Left cardiac atrium (tissue), 4 donors: ENCODE measurements at places on chromosomes 2 and 18. TPM values are rescaled to one million over a fixed set of nuclear protein-coding genes. Genes with fewer than 3 reads are reported as not detected.

DNA sequence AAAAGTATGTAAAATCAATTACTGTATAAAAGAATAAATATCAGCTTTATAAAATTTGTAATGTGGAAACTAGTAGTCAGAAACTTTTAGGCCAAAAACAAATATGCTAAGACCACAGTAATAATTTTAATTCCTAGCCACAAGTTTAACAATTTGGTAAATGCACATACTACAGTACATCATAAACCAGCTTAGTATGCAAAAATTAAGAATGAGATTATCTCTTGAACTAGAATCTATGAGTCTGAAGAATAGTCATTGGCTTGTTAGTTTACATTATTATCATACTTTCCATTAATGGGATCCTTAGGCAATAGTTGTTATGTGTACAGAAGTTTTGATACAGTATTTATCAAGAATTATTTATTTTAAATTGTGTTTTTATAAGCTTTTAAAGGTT is 491.9 kb upstream of the FSIP2 start:
- DNase-seq: no peak

DNA sequence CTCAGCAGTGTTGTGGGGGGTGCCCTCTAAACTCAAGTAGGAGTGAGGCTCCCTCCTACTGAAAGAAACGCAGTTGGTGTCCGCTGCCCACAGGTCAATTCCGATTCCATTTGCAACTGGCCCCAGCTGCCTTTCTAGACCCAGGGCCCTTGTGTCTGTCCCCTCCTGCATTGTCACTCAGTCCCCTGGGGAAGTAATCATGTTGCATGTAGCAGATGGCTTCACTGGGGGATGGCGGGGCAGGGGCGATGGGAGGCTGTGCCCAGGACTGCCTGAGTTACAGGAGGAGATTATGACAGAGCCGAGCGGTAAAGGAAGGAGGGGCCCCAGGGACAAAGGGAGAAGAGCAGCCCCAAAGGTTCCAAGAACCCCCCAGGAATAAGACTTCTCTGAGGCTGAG is 62.5 kb upstream of the SH3RF3 start:
- no peak for DNase-seq

Gene NOSTRIN
- total RNA-seq: 16.1 TPM

GRCh38 chr18:911486-911885 is 6.8 kb downstream of the ADCYAP1 start:
- DNase-seq: no peak

DNA sequence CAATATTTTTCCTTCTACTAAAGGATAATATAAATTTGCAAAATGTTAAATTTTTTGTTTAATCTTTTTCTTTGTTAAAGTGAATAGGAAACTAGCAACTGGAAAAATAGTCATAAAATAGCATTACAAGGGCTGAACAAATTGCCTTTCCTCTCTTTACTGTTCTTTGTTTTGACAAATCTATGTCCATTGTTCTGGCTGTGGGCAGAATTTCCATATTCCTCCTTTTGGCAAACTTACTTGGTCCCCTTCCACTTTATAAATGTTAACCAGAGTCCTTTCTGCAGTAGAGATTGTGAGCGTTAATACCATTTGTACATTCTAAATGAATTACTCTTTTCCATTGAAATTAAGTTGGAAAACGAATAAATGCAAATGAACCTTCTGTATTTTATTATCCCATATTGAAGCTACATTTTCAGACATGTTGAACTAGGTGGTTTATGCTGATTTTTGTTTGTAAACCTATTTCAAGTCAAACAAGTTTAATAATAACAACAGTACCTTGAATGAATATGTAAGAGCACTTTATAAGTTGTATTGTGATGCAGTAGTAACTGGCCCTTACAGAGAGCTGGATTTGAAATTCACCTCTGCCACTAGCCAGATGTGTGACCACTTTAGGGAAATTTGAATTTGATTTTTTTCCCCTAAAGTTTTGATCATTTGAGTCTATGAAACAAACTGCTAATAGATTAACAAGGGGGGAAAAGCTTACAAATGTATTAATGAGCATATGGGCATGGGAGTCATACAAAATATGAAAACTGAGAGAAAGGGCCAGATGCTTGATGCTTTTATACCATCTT is 3.3 kb downstream of the RNF125 start:
- no peak for DNase-seq

Gene TFCP2L1
- 0.82 TPM for total RNA-seq

Gene MAB21L4
- total RNA-seq: not detected

- DNase-seq: no peak
Observed at GRCh38 chr18:28778706-28779105, 601.8 kb upstream of the CDH2 start.

- no peak for DNase-seq
Observed at GRCh38 chr18:30684825-30685481, 357.6 kb downstream of the DSC3 start.

Gene MC4R
- total RNA-seq: not detected

Gene AFG3L2
- 62.5 TPM for total RNA-seq

Gene UGT1A10
- not detected for total RNA-seq

Gene TM4SF20
- not detected for total RNA-seq

DNA sequence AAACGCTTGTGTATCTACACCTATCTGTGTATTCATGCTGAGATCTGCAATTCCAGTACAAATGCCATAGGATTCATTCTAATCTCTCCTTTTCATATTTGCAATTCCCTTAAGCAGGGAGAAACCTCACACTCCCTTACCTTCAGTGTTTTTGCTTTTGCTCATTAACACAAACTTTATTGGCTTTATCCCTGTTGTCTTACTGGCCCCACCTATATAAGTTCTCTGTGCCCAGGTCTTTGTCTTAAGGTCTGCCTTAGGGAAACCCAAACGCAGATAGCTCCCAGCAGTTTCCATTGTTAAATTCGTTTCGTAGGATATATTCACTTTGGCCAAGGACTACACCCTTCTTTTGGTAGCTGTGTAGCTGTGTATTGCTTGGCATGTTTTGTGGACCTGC is 4.0 kb upstream of the SNORC start:
- DNase-seq: no peak

Gene CFAP65
- not detected for total RNA-seq

Gene LRP2
- 1.8 TPM for total RNA-seq

Gene AP1S3
- 0.71 TPM for total RNA-seq

Gene ECEL1
- total RNA-seq: 0.26 TPM

GRCh38 chr2:6623746-6624145 is 242.0 kb downstream of the CMPK2 start:
- no peak for DNase-seq

Gene ELOA2
- not detected for total RNA-seq

Gene HOXD13
- total RNA-seq: not detected

Gene STPG4
- not detected for total RNA-seq

Gene DQX1
- not detected for total RNA-seq

GRCh38 chr18:44123743-44124142 is 556.9 kb upstream of the SETBP1 start:
- no peak for DNase-seq

GRCh38 chr2:157228946-157229345 is 28.6 kb upstream of the GALNT5 start:
- DNase-seq: no peak

Gene CCDC85A
- total RNA-seq: 2.5 TPM
